ENCODE measurements at places on chromosomes 11 and 22.

DNA sequence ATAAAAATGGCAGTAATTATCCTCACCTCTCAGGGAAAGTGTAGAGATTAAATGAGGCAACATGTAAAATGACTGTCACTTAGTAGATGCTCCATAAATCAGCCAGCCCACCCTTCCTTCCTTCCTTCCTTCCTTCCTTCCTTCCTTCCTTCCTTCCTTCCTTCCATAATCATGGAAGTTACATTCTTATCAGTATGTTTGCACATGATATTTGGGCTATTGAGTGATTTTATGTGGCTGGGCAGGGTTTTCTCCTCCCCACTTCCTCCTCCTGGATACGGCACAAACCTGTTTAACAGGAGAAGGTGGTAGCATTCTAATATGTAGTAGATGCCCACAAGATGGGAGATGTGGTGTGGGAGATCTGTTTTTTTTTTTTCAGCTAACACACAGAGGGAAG lies 11.9 kb downstream of the LYVE1 start:
- DNase-seq = no peak

DNA sequence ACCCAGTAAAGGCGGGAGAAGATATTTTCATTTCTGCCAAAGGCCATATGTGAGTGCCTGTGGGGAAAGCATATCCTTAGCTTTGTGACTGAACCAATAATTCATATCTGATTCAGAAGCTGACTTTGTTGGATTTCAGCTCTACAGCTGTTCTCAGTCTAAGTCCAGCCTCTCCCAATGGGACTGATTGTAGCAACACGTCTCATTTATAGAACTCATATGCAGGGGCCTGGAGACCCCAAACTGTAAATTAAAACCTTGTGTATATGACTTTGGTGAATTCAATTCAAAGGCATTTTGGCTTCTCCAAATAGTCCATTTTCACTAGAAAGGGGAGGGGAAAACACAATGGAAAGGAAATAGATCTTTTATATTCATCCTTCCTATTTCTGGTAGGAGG lies 250.4 kb upstream of the SORL1-AS1 start:
- DNase-seq = no peak

GRCh38 chr11:78179459-78180071 lies 8.9 kb downstream of the KCTD21 start:
- peak; percentile 61 for DNase-seq

GRCh38 chr11:9200471-9200870 lies 64.7 kb downstream of the DENND5A start:
- DNase-seq = no peak

GRCh38 chr11:57793351-57794115 lies 31.9 kb downstream of the CTNND1 start:
- DNase-seq = no peak
